NCI-H1105 (cell line): ENCODE measurements at places on chromosomes 4 and X.

GRCh38 chrX:134886002-134886596 lies 104.7 kb upstream of the SMIM10 start:
- no peak for DNase-seq

- no peak for DNase-seq
Observed at GRCh38 chrX:150635952-150636351, 57.2 kb upstream of the MTMR1 start.

- no peak for DNase-seq
Observed at GRCh38 chrX:55919367-55920221, 202.0 kb downstream of the RRAGB start.

DNA sequence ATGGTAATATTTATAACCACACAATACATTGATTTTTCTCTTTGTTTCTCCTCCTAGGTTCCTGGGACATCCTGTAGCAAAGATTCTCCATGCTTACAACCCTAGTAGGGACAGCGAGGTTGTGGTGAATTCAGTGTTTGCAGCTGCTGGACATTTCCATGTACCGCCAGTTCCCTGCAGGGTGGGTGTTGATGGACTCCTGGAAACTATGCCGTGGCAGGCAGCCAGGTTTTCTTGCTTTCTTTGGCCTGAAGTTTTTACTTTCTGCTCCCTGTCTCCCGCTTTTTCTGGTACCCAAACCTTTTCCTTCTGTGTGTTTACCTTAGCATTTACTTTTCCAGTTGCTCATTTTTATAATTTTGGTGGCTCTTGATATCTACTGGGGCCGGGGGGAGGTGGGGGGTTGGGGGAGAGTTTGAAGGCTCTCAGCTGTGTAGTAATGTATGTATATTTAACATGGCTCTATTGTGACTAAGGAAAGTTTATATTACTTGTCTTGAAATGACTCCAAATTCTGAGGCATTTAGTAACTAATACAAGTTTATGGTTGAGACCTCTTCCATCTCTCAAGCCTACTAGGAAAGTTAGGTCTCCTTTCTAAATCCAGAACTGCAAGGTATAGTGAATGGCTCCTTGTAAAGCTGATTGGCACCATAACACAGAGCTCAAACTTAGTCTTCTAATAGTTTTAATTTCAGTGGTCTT lies 89.7 kb downstream of the TMEM131L start:
- no peak for DNase-seq

- DNase-seq = no peak
Observed at GRCh38 chr4:158787709-158788475, 19.1 kb downstream of the FNIP2 start.

DNA sequence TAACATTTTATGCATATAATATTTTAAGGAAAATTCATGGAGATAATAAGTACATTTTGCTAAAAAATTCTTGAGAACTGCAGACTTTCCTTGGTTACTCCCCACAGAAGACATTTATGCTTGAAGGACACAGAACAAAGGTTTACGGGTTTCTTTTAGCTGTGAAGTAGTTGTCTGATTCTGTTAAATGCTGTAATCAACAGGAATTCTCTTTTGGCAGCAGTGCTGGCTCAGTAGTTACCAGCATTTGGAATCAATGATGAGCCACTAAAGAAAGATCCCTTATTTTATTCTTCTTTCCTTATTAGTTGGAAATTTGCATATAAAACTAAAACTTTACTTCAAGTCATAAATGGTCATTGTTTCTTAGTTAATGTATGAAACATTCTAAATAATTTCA lies 199.3 kb upstream of the FAT4 start:
- DNase-seq = no peak

- no peak for DNase-seq
Observed at GRCh38 chr4:74206088-74206825, 48.3 kb downstream of the MTHFD2L start.

DNA sequence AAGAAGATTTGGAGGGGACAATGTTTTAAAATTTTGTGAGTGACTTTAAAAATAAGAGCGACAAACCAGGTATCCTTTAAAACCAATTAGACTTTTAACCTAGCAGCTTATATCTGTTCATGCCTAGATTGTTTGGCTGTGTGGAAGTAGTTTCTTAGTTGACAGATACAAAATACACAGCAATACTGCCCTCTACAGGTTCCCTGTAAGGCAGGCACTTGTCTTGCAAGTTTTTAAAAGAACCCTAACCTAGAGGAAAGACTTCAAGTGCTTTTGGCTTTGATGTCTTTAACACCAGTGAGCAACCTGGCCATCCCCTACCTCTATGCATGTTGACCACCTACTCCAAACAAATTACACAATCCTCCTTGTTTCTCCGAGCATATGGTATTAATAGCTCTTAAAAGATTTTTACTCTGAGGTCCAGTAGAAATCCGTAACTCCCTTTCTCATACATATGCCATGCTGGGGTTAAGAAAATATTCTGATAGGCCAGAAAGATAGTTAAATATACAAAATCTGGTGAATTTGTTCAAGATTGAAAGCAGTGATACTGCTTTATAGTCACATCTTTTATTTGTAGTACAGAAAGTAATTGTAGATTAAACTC lies 273.0 kb downstream of the ARHGAP24 start:
- peak; percentile 57 for DNase-seq

- peak; percentile 28 for DNase-seq
Observed at GRCh38 chr4:173436771-173437265, 37.9 kb upstream of the SCRG1 start.

- no peak for DNase-seq
Observed at GRCh38 chr4:70915874-70916559, 13.8 kb downstream of the MOB1B start.

GRCh38 chr4:1072830-1073446 lies 40.4 kb downstream of the RNF212 start:
- no peak for DNase-seq

GRCh38 chr4:64130907-64131306 lies 278.3 kb downstream of the TECRL start:
- no peak for DNase-seq

- DNase-seq = no peak
Observed at GRCh38 chr4:76692761-76693160, 205.2 kb downstream of the SOWAHB start.

- no peak for DNase-seq
Observed at GRCh38 chr4:90643156-90643555, 516.0 kb downstream of the CCSER1 start.

DNA sequence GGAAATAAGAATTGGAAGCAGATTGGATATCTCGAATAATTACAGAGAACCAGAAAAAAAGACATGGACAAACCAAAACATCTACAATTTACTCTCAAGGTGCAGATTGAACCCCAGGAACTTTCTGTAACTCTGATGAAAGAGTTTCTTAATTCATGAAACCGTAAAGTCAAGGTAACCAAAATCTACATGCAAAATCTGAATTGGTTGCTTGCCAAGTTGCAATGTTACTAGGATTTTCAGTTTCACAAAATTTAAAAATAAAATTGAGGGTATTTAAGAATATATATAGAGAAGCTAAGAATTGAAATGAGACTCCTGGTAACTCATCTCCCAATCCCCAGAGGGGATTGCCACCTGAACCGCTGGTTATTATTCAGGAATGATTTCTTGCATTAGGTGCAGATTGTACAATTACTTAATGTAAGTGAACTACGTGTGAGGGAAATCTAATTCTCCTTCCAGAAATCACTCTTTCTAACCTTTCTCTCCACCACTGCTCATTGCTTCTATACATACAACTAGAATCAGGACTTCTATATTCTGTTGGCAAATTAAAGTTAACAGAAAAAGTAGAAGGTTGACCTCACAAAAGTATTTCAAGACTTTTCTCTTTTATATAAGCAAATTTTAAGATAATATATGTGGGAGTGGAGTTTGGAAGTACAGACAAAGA lies 221.5 kb upstream of the NDST4 start:
- DNase-seq = no peak

- no peak for DNase-seq
Observed at GRCh38 chrX:149473092-149473491, 32.0 kb downstream of the IDS start.

DNA sequence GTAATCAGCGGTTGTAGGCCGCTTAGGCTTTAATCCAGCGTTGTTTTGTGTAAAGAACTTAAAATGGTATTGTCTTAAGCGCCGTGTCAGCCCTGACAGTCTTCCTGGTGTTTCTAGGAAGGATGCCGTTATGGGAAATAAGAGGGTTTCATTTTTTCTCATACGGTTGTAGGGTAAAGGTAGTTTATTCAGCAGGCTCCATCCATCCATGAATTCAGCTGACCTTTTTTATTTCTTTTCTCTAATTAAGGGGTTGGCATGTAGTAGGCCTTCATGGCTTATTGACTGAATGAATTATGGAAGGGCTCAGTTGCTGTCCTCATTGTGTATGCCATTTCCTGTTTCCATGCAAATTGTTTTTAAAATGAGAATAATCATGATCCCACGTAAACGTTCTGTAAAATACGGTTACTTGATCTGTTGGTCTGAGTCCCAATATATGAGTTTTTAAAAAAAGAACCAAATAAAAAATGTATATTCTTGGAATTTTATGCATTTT lies 693 bp downstream of the OCIAD1 start:
- DNase-seq = no peak

DNA sequence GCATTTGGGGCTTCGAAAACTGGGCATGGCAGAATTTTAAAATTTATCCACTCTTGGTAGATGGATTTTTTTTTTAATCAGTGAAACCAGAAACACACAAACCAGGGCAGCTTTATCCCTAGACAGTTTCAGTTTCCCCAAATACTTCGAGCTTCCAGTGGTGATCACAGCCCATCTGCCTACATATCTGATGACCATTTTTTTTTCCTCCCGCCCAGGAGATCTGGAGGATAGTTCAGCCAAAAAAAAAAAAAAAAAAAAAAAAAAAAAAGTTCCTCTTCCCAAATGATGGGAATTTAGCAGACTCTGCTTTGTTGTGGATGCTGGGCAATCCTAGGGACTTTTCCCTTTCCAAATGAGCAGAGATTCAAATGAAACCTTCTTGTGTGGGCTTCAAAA lies 1.0 kb upstream of the TBC1D9 start:
- DNase-seq = no peak

GRCh38 chr4:4667622-4668081 lies 125.8 kb upstream of the STX18 start:
- DNase-seq = no peak

DNA sequence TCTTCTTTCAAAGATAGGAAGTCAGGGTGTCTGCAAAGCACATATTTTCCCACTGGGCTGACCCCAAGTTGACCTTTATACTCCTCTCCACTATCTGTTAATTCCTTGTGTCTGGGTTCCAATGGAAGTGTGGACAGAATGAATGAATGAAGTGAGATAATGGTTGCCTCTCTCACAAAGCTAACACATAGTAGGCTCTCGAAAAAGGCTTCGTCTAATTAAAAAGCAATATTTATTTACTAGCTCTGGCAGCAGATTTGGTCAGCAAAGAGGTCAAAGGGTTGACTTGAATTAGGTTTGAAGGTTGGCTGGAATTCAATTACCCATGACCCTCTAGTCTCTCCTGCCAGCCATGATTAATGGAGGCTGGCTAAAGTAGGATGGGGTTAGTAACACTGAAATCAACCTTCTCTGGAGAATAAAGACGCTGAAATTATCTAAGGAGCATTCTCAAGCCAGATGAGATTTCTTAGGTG lies 280.3 kb upstream of the KLF3 start:
- DNase-seq = no peak

DNA sequence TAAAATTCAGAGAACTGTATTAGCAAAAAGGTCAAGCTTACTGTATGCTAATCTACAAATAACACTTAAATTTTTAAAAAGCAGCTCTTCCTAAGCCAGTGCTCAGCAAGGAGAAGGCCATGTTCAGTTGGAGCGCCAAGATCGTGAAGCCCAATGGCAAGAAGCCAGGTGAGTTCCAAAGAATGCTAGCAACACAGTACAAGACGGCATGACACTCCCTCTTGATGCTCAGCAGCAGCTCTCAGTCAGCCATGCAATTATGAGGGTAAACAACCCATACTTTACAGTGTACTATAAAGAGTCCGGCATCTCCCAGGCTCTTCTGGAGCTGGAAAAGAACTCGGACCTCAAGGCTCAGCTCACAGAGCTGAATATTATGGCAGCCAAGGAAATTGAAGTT lies 34.9 kb downstream of the STX18 start:
- DNase-seq = no peak

GRCh38 chrX:80420147-80420546 lies at the start of gene TENT5D:
Gene TENT5D, plus strand, starts transcription at chrX:80420447. Its CDS starts 22,093 bp downstream, at chrX:80442540.
- DNase-seq = no peak

- DNase-seq = no peak
Observed at GRCh38 chr4:165502916-165503907, 124.4 kb downstream of the CPE start.

DNA sequence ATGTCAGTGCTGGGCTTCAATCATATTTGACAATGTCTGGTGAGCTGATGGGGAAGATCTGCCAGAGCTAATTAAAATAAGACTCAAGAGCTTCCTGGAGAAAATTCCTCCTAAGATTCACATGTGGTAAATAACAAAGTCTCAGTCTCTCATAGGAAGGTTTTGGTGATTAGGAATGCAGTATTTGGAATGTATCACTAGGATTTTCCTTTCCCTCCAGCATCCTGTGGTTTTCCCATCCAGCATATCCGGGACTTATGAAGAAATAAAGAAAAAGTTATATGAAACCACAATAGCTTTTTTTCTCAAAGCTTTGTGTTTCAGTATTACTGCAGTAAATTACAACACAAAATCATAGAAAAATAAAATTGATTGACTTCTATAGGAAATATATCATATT lies 1597.1 kb downstream of the ADGRL3 start:
- DNase-seq = no peak

DNA sequence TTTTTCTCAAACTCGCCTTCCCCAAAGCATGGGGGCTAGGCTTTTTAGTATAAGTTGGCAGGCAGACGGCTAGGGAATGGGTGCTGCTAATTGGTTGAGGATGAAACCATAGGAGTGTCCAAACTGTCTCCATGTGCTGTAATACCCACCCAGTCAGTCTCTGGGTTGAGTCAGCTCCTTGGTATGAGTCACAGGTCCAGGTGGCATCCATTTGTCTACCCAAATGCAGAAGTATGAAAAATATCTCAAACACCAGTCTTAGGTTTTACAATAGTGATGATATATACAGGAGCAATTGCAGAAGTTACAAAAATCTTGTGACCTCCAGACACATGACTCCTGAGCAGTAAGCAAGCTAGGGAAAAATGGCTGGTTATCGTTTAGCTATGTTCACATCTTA lies 27.4 kb upstream of the CCSER1 start:
- no peak for DNase-seq

DNA sequence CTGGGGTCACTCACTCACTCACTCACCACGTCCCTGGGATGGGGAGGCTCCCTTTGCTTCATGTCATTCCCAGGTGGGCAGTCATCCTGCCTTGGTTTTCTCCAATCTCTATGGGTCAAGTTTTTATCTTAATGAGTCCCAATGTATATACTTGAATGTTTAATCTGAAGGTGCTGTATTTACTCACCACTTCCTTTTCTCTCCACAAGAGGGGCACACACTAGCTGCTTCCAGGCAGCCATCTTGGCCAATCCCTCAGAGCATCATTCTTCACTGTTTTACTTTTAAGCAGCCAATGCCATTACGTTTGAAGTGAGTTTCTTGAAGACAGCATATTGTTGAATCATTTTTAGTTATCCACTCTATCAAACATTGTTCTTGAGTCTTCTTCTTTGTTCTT lies 153.4 kb upstream of the ARSJ start:
- DNase-seq = no peak
